ENCODE measurements at places on chromosomes 5 and 9.

DNA sequence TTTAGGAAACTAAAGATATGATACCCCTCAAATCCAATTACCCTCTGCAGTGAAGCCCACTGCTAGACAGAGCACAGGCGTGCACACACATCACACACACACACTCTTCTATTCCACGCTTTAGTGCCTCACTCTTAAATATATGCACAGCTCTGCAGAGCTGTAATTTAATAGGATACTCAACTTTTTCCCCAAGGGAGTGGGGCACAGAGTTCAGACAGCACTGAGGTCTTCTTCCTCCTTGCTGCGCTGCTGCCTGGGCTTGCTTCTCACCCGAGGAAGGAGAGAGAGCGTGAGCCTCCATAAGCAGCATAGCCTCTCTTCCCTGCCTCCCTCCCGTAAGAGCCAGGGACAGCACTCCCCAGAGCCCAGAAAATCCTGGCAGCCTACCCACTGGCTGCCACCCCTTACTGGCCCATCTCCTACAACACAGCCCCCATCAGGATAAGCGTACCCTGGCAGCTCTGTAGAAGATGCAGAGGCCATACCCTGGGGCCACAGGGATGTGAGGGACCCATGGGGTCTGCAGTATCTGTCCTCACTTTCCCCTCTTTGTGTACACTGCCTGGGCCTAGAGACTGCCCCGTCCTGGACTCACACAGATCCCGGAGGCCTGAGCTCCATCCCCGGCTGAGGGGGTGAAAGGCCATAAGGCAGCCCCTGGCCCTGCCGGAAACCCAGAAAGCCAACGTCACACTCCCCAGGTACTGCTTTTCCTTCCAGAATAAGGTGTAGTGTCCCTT lies 102.1 kb downstream of the C5orf15 start:
- DNase-seq, result no peak

GRCh38 chr5:57370376-57370775 lies 112.2 kb downstream of the ACTBL2 start:
- DNase-seq, result no peak

DNA sequence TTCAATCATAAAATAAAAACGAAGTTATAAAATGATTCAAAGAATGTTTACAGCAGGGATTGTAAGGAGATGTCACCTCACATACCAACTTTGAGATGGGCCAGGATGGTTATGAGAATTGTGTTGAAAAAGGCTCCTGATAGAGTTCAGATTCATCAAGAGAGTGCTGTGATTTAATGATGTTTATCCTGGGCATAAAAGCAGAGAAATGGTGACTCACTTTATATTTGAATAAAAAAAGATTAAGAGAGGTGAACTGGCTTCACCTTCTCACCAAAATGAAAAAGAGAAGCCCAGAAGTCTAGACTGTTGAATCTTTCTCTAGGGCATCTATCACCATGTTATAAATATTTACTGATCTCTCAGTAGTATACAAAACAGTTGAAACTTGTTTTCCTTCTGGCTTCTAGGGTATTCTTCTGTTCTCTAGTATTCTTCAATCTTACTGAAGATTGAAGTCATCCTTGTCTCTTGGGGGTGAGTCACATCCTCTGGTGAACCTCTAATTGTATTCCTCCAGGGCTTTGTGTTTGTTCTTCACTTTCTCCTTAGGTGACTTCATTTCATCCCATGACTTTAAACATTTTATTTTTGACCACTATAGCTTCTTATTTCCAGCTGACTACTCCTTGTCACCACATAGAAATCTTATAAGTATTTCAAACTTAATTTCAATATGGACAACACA lies 1237.3 kb upstream of the C9orf72 start:
- DNase-seq, result no peak

GRCh38 chr5:74056107-74056788 lies 430.3 kb downstream of the ARHGEF28 start:
- DNase-seq, result no peak

- DNase-seq, result no peak
Measured at GRCh38 chr9:94772639-94773303, 46.3 kb downstream of the AOPEP start.
